ENCODE measurements at places on chromosomes 7 and 10. TPM values are rescaled to one million over a fixed set of nuclear protein-coding genes. Genes with fewer than 3 reads are reported as not detected.

Gene SPDYE8
- total RNA-seq, result not detected

Gene CDC14C
- not detected for total RNA-seq

Gene C10orf90
- not detected for total RNA-seq

Gene CLCN1
- total RNA-seq, result not detected

Gene CPA1
- total RNA-seq, result not detected

Gene CLDN4
- total RNA-seq, result not detected

Gene MGAM2
- 0.08 TPM for total RNA-seq

Gene NRCAM
- total RNA-seq, result 0.57 TPM

Gene MOSPD3
- total RNA-seq, result 9.2 TPM

Gene TWIST1
- 1.2 TPM for total RNA-seq

Gene NPY4R
- not detected for total RNA-seq

Gene PSD
- total RNA-seq, result 1.7 TPM

Gene MACC1
- 0.13 TPM for total RNA-seq

Gene CFAP69
- total RNA-seq, result 3.6 TPM

Gene UBE2D1
- 34.7 TPM for total RNA-seq

Gene SH3PXD2A
- total RNA-seq, result 45.0 TPM

Gene FAM241B
- 5.7 TPM for total RNA-seq

Gene AGAP4
- 10.0 TPM for total RNA-seq

Gene AGR2
- not detected for total RNA-seq

Gene RINT1
- total RNA-seq, result 10.7 TPM

Gene NEUROG3
- total RNA-seq, result not detected

Gene STEAP2
- total RNA-seq, result 15.9 TPM

Gene IGF2BP3
- 0.16 TPM for total RNA-seq

Gene INA
- 0.08 TPM for total RNA-seq

Gene LRMDA
- total RNA-seq, result 4.5 TPM

Gene LRIT2
- not detected for total RNA-seq

Gene PPP1R17
- not detected for total RNA-seq

Gene ABCB4
- 9.8 TPM for total RNA-seq

Gene IDE
- 44.4 TPM for total RNA-seq

Gene STEAP1
- 6.5 TPM for total RNA-seq

All from cardiac septum (tissue), 1 donor.